ENCODE measurements at places on chromosomes 4 and X.

DNA sequence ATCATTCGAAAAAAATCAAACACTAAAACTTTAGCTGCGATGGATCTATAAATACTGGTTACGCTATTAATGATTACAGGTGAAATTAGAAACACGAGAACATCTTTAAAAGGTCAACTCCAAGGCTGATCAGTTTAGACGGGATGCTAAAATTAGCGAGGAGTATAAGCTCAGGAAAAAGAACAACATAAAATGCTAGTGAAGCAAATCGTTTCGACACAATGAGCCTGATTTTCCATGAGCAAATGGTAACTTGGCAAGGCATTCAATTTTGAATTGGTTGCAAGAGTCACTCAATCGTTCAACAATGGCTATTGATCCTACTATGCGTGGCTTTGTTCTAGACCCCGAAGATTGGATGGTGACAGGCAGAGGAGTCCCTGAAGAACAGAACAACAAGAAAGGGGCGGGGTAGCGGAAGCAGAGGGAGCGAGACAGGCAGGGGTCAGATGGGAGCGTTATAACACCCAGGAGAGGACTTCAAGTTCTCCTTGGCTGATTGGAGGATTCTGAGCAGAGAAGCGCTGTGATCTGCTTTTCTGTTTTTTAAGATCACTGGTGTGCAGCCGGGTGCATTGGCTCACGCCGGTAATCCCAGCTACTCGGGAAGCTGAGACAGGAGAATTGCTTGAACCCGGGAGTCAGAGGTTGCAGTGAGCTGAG lies 146.5 kb downstream of the RBM47 start:
- no peak for DNase-seq

DNA sequence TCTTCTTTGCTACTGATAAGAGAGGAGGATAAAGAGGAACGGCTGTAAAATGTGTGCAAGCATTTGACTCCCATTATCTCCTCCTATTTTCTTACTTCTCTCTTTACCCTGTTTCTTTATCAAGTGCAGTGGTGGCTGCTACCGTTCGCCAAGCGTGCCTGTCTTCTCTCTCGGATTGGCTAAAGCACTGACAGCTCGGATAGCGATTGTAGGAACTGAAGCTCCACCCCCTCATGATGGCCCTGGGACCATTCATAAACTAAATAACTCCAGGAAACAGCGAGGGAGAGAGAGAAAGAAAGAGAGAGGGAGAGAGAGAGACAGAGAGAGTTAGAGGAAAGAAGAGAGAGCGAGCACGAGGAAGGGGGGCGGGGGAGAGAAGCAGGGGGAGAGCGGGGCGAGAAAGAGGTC lies 305 bp upstream of the MAB21L2 start:
- no peak for DNase-seq

GRCh38 chr4:168791376-168791775 lies 218.7 kb downstream of the CBR4 start:
- DNase-seq: no peak

DNA sequence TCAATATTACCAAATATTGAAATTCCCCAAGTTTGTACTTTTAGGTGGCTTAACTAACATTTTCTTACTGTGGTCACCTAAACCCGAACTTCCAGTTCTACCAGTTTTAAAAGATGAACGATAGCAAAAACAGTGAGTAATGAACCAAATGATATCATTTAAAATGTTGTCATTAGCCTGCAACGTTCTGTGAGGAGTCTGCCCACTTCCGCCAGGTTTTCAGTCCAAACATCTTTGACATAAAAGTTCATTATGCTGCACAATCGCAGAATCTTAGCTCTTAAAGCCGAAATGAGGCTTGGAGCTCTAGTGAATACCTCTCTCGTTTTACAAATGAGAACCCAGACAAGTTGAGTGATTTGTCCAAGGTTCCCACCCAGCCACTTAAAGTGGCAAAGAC lies 762 bp downstream of the PIGA start:
- no peak for DNase-seq

GRCh38 chrX:17374619-17375366 lies at the start of gene NHS:
NHS (plus strand) TSS chrX:17375200; CDS start chrX:17375758, 558 bp downstream.
- no peak for DNase-seq

- no peak for DNase-seq
Measured at GRCh38 chrX:20514358-20514757, 247.6 kb upstream of the RPS6KA3 start.

DNA sequence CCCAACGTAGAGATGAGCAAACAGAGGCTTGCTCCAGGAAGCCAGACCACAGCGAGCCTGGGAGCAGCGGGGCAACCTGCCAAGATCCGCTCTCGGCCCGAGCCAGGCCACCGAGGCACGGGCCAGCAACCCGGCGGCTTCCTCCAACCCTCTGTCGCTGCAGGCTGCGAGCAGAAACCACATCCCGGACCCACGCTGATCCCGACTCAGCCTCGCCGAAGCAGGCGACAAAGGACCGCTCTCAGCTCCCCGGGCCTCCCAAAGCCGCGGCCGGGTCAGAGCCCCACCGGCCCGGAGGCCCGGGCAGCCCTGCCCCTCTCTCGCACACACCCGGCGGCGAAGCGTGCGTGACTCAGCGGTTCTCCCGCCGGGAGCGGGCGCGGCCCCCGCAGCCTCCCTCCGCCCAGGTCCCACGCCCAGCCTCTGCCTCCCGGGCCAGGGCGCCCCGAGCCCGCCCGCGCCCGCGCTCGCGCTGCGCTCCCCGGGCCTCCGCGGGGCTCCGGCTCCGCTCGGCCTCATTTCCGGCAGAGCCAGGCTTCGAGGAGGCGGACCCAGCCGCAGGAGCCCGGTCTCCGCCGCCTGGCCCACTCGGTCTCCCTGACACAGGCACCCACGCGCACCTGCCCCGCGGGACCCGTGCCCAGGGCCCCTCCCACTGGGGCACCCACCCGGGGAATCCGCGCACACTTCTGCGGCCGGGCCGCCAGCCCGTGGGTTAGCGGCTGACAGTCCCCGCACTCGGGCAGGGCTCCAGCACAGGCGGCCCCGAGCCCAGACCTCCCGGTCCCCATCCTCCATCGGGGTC lies 1.7 kb downstream of the PPP2R2C start:
- no peak for DNase-seq

DNA sequence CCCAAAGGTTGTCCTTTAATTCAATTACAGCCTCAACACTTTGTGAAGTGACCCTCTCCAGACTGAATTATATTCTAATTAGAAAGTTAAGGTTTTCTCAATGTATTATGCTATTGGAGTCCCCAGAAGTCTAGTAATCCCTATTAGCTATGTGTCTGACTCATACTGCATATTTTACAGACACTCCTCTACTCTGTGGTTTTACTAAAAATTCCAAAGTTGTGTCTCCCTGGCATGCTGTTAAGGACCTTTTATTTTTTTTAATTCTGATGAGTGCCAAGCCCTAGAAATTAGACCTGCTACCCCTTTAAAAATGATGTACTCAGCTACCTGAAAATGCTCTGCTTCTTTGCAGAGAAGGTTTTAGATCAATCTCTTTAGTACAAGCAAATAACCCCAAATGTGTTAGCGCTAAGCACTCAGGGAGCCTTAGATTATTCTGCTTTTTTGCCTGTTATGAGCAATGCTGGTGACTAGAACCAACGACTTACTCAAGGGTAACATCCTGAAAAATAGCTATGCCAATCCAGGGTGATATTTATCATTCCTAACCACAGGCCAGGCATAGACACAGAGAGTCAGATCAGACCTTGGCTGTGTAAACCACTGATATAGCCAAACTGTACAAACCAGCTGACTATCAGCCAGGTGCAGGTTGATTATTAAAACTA lies 26.1 kb upstream of the CXCL13 start:
- DNase-seq: no peak

DNA sequence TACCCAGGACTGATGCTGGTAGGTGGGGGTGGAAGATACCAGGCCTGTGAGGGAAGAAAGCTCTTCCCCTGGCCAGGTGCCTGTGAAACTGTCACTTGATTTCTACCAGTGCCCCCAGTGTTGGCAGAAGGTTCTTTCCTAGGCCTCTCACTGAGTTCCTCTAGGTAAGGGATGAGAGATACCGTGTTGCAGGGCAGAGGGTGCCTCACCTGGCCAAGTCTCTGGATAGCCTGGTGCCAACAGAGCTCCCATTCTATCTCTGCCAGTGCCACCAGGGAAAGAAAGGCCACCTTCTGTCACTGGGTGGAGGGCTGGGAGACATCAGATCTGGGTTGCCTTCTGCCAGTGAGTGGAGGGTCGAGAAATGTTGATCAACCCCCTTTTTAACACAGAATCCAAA lies 94.1 kb downstream of the RTL5 start:
- DNase-seq: no peak

DNA sequence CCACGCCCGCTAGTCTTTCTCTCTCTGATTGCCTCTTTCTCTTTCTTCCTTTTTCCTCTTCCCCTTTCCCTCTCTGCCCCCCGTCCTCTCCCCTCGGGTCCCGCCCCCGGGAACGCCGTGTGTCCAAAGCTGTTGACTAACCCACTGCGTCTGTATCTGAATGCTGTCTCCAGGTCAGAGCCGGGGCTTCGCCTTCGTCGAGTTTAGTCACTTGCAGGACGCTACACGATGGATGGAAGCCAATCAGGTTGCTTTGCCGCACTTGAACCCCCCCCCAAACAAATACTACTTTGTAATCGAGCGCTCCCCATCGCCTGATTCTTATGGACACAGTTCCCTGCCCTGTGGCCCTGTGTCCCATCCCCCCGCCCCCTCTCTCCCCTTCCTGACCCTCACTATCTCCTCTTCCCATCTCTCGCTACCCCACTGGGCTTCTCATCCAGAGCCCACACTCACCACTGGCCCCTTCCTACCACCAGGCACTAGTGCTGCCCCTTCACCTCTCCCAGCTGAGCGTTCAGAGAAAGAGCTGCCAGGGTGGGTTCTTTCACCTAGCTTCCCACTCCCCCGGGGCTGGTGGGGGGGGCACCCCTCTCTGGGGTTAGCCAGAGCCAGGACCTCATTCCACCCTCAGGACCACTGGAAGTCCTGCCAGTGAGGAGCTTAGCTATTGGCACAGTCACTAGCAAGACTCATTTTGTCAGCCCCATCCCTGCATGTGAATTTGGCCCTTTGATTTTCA lies 18.6 kb upstream of the UBA1 start:
- no peak for DNase-seq

DNA sequence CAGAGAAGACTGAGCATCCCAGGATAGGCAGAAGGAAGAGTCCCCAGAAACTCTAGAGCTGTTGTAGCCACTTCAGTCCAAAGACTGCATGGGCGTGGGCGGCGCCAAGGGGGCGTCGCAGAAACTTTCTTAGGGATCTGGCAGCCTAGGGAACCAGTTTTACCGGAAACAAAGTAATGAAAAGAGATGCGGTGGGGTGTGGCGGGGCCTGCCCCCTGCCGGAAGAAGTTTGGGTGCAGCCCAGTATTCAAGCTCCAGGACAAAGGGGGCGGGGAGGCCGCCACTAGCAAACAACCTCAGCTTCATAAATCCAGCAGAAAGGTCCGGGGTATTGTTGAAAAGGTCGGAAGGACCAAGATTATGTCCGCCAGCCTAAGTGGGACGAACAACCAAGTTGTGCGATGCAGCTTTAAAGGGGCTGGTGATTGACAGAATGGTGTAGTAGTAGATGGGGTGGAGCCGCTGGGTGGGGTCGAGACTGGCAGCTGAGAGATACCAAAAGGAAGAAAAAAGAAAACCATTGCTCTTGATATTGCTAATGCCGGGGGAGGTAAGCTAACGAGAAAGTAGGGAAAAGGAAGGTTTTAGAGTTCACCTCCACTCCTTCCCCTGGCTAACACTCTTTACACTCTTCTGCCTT lies 190.5 kb downstream of the RRAGB start:
- DNase-seq: peak; percentile 23

- DNase-seq: no peak
Measured at GRCh38 chr4:108796173-108796572, 33.3 kb upstream of the ETNPPL start.

DNA sequence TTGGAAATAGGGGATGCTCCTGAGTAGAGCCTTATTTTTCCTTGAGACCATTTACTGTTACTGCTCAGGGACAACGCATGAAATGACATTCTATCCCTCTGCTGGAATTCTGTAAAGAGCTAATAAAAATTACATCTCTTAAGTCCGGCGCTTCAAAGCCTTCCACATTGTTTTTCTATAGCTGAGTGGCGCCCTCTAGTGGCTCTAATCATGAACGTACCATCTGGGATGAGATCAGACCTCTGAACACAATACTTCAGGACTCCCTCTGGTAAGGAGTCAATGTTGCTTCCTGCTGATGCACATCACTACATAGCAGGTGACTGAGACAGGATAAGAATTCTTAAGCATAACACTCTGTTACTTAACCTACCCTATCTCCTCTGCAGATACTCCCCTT lies 6.0 kb downstream of the HMGN5 start:
- DNase-seq: peak; percentile 37

- no peak for DNase-seq
Measured at GRCh38 chr4:119933606-119934005, 133.0 kb downstream of the MAD2L1 start.

DNA sequence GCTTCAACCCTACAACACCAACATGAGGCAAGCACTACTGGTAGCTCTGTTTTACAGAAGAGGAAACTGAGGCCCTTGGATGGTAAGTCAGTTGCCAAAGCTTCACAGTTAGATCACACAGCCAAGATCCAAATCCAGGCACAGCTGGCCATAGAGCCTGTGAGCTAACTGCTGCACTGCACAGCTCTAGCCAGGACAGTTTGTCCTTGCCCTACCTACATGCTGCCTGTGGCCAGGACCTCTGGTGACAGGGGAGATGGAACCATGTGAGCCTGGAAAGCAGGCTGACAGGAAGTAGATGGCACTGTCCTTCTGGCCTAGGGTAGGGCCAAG lies 257.8 kb downstream of the FBXW7 start:
- DNase-seq: no peak

DNA sequence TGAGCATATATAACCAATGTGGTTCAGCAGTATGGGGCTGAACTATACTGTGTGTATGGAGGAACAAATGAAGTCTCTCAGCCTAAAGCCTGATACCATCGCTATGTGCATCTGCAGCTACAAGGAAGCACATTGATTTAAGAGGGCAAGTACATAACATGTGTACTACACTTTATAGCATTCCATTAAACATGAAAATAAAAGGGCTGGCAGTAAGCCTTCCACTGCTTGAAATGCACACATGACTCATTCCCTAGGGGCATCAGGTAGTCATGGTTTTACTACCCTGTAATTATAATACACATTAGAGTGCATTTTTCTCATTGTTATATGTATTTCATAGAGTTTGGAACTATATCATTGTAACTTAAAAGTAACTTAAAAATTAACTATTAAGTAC lies 51.2 kb downstream of the SMARCA1 start:
- no peak for DNase-seq

DNA sequence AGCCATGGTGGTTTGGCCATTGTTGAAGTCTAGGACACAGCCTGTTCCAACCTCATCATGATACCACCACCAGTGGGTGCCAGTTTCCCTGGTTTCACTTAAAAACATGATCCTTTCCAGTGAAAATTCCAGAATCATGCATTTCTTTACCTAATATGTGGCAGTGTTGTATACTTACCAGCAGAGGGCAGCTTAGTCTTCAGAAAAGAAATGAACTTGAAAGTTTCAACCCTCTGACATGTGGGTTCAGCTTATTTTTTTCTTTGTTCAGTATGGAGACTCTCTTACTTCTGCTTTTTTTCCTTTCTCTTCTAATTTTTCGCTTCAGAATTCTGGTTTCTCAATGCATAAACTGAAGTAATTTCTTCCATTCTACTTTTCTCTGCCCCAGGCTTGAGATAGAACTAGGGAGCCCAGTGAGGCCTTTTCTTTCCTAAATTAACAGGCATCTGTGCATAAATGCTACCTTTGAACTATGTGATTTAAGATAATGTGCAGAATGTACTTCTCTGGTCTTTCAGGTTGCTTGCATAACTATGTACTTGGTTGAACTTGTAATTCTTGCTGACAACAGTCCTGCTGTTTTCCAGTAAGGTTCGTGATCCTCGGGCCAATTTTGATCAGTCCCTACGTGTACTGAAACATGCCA lies 10.7 kb downstream of the LIAS start:
- DNase-seq: no peak

GRCh38 chr4:60911127-60911526 lies 289.0 kb upstream of the ADGRL3 start:
- DNase-seq: no peak
